ENCODE measurements at places on chromosomes 4 and X.

DNA sequence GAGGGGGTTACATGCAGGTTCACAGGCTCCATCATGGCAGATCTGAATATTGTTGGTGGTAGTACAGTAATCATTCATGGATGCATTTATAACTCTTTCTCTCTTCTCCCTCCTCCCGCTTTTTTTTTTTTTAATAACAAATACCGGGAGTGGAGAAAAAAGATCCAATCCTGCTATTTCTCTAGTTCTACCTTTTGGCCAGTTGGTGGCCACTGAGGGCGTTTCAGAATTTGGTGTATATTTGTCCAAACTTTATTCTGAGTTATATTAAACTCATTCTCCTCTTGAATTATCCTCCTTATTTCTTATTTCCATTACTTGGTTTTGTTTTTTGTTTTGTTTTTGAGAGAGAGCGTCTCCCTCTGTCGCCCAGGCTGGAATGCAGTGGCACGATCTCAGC is 74.8 kb downstream of the HMGB2 start:
- no peak for DNase-seq

DNA sequence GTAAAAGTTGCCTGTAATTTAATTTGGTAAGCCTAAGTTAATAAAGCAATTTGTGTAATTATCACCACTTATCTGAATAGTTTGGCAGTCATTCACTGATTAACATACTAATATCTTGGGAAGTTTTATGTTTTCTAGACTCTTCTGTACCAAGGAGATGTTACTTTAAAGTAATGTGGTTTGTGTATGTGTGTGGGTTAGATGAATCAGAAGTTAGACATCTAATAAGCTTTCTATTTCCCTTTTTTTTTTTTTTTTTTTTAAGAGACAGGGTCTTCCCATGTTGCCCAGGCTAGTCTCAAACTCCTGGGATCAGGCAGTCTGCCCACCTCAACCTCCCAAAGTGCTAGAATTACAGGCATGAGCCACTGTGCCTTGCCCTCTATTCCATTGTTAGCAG is 5.3 kb downstream of the SLAIN2 start:
- no peak for DNase-seq

DNA sequence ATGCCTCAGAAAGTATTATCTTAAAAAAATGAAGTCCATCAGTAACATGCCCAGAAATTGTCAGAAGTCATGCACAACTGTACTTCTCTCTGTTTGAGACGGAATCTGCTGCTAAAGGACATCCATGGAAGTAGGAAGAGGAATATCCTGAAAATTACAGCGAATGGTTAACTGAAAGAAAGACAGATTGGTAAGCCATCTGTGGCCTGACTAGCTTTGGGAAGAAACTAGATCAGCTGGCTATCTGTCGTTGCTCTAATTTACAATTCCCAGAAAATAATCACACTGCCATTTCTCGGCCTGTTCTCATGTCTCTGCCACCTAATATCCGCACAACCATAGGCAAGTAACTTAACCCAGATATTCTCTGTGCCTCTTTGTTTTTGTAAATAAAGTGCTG is 496.5 kb downstream of the PCDH19 start:
- no peak for DNase-seq

- peak; percentile 20 for DNase-seq
These were observed 52.9 kb downstream of the TRIM2 start for GRCh38 chr4:153257151-153257620.

DNA sequence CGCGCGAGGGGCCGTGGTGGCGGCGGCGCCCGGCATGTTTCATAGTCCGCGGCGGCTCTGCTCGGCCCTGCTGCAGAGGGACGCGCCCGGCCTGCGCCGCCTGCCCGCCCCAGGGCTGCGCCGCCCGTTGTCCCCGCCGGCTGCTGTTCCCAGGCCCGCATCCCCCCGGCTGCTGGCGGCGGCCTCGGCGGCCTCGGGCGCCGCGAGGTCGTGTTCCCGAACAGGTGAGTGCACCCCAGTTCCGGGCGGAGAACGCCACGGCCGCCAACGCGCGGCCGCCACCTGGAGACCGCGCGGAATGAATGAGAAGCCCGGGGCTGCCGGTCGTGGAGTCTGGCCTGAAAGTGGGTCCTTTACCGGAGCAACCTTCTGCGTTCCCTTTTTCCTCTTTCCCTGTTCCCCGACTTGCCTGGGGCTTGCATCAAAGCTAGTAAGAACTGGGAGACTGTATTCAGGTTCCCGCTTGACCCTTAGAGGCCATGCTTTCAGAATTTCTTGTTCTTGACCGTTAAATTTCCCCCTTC is 429 bp downstream of the NOCT start:
- DNase-seq = no peak

- DNase-seq = peak; percentile 76
These were observed 15.0 kb downstream of the SCARB2 start for GRCh38 chr4:76198411-76199237.

GRCh38 chrX:139213241-139213709 is 317.3 kb upstream of the F9 start:
- no peak for DNase-seq

- DNase-seq = no peak
These were observed 872 bp upstream of the S100P start for GRCh38 chr4:6692806-6693205.

Measured in NCI-H524 (cell line).